SK-N-SH treated with all-trans-retinoic acid at 6 μM for 48 hours (cell line): ENCODE measurements at places on chromosomes 7 and 10.
A peak's percentile ranks its signal among the peaks of the same experiment; 100 is the strongest.

DNA sequence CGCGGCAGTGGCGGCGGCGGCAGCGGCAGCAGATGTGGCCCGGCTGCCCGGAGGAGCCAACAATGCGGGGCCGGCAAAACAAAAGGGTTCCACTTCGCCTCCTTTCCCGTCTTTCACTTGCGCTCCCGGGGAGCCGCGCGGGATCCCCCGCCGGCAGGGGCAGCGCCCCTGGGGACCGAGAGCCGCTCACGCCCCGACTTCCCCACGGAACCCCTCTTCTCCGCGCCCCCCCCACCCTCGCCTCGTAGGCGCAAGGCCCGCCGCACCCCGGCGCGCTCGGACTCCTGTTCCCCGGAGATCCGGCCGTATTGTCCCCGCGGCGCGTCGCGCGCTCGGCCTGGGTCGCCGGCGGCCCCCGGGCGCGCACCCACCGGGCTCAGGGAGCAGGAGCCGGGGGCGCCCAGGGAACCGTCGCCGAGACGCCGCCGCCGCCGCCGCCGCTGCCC lies 854 bp downstream of the CTBP2 start:
- ATAC-seq = no peak

DNA sequence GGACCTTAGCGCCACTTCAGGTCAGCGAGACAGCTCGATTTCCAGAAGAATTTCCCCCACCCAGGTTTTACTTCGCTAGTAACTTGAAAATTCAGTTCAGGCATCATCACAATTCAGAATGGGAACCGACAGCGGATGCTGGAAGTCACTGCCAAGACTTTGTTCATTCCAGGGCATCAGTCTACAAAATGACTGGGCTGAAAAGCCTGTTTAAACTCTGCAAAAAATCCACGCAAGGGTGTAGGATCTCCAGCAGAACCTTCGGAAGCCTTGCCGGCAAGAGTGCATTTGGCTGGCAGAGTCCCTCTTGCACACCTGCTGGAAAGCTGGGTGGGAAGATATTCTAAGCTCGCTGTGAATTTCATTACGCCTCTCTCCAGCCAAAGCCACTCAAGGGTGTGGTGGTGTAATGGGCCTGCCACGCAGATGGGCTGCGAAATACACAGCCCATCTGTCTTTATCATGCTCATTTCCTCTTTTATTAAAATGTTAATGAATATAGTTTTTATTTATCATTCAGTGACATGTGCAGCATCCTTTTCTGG lies 672.0 kb upstream of the FOXK1 start:
- ATAC-seq = no peak

GRCh38 chr7:3117488-3118231 lies 74.0 kb upstream of the CARD11 start:
- no peak for ATAC-seq

GRCh38 chr7:157679607-157680006 lies 342.8 kb downstream of the DNAJB6 start:
- ATAC-seq = no peak; the same call in 2 of the 3 replicates

GRCh38 chr10:100999742-101000126 lies at the start of gene LZTS2:
Gene LZTS2 (plus strand): TSS chr10:100999808. CDS start chr10:101002539, 2,731 bp downstream.
- ATAC-seq = no peak

- peak; percentile 60 for ATAC-seq
These were observed 100.3 kb upstream of the AGBL3 start for GRCh38 chr7:134885967-134886352.

- ATAC-seq = no peak
These were observed 110.4 kb downstream of the CFTR start for GRCh38 chr7:117590191-117590590.

- no peak for ATAC-seq
These were observed 117.1 kb downstream of the DYNC2I1 start for GRCh38 chr7:158973440-158973839.

DNA sequence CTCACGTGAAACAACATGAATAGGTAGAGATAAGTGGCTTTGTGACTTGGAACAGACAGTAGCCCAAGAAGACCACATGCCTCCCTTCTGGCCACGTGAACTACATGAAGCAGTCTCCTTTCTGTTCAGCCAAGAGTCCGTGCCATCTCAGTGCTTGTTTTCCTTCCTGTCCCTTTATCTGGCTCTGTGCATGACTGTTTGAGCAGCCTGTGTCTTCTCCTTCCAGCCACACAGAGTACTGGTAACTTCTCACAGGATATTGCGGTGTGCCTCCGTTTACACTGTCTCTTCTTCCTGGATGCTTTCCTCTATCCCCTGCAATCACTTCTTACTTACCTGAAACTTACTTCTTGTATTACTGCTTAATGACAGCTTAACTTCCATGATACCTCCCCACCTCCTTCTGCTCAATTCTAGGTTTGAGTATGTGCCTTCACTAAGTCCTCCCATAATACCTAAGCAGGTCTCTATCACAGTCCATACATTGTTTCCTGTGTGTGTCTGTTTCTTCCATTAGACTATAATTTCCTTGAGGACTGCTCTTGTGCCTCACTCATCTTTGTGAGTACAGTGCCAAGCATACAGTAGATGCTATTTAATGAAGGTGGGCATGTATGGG lies 748.7 kb downstream of the AUTS2 start:
- no peak for ATAC-seq

- no peak for ATAC-seq
These were observed 48.4 kb downstream of the SFMBT2 start for GRCh38 chr10:7362471-7362870.

- ATAC-seq = no peak
These were observed 1156.3 kb downstream of the SORCS3 start for GRCh38 chr10:105797234-105797890.

DNA sequence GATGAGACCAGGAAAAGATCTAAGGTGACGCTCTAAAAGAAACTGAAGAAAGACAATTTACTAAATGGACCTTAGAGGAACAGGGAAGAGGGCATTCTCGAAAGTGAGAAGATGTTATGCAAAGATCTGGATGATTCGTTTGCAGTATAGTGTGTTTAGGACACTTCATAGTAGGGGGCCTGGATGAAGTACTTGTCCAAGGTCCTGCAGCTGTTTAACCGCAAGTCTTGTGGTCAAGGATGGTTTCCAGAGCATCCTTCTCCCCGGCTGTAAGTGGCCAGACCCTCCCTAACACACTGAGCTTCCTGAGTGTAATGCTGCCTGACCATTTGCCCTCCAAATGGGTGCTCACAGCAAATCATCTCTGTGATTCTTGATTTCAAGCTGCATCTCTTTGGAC lies 101.6 kb downstream of the XPNPEP1 start:
- no peak for ATAC-seq

- ATAC-seq = no peak
These were observed 37.1 kb downstream of the CAV1 start for GRCh38 chr7:116561697-116562483.

DNA sequence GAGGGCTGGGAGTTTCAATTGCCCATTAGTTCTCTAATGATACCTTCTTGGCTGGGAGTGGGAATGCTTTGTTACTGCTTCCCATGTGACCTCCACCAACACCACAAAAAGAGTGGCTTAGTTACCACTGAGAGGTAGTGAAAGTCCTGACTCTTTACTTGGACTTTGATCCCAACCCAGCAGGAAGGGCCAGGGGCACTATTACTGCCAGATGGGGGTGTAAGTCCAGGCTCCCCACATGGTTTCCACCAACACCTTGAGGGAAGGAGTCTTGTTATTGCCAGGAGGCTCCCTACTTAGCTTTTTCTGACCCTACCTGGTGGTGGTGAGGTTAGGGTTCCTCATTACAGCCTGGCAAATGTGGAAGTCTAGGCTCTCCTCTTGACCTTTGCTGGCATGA lies 11.4 kb downstream of the GGCT start:
- ATAC-seq = no peak

- ATAC-seq = no peak
These were observed 22.7 kb downstream of the HOXA1 start for GRCh38 chr7:27073076-27073475.
